ENCODE measurements at places on chromosomes 16 and 17.

DNA sequence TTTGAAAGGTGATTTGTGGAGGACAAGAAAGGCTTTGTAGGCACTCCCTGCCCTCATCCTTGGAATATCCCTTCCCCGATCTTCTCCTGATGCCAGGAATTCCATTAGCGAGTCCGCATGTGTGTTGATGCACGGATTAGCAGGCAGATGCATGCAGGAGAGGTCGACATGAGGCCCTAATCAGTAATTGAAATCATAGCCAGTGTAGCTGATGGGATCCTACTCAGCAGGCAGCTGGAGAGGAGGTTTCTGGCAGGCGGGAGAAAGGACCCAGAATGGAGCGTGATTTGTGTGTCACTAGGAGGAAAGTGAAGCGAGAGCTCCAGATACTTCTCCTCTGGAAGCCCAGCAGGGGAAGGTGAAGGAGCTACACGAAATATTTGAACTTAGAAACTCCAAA, 196.3 kb upstream of the CDH11 start:
- no peak for DNase-seq

GRCh38 chr16:71628810-71629209, 2.8 kb downstream of the MARVELD3 start:
- no peak for DNase-seq

DNA sequence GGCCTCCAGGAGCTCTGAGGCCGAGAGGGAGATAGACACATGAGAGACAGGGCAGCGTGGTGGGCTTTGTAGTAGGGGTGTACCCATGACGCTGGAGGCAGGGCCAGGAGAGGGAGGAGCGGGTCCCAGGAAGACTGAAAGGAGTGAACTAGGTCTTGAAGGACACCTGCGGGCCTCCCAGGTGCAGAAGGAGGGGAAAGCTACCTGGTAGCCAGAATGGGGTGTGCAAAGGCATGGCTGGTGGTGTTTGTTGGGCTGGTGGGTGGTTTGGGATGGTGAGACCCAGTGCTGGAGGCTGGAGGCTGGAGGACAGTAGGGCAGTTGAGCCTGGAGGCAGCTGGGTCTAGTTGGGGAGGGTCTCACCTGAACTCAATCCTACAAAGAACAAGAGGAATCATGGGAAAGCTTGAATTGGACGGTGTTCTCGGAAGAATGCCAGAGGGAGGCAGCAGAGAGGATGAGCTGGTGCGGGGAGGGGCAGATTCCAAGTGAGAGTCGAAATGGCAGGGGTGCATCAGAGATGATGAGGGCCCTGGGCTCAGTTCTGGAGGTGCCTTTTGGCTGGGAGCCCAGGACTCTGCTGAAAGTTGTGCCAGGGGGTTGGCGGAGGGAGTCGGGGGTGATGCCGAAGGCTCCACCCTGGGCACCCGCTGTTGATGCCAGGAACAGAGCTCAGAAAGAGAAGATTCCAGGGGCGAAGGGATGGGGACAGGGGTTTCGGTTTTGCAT, 21.2 kb downstream of the C1QTNF1 start:
- DNase-seq = no peak

DNA sequence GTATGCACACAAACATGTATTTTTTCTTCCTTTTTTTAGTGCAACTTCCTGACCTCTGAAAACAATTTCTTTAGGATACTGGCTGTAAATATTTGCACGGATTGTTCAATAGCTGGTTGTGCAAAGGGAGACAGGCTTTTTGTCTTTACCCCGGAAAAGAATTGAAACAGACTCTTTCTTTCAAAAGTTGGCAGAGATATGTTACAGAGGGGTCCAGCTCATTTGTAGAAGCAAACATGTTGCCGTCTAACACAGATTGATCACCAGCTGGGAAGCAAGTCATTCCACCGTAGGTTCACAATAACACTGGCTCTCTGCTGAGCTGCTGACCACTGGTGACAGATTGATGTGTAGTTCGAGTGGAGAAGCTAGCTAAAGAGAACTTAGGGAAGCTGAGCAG, 130.9 kb downstream of the STX8 start:
- no peak for DNase-seq

DNA sequence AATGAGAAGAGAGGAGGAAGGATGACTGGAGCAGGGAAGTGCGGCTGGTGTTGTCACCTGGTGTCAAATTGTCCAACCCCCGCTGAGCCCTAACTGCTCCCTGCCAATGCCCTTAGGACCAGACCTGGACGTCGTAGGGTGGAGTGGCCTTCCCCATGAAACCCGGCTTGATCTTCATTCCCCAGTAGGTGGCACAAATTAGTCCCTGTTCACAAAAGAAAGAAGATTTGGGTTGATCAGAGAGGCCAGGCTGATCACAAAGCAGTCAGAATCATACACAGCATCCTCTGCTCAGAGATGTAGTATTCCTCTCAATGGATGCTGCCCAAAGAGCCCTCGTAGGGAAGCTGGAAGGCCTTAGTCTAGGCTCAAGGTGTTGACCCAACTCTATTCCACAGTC, 60.2 kb downstream of the ACSM1 start:
- DNase-seq = no peak

DNA sequence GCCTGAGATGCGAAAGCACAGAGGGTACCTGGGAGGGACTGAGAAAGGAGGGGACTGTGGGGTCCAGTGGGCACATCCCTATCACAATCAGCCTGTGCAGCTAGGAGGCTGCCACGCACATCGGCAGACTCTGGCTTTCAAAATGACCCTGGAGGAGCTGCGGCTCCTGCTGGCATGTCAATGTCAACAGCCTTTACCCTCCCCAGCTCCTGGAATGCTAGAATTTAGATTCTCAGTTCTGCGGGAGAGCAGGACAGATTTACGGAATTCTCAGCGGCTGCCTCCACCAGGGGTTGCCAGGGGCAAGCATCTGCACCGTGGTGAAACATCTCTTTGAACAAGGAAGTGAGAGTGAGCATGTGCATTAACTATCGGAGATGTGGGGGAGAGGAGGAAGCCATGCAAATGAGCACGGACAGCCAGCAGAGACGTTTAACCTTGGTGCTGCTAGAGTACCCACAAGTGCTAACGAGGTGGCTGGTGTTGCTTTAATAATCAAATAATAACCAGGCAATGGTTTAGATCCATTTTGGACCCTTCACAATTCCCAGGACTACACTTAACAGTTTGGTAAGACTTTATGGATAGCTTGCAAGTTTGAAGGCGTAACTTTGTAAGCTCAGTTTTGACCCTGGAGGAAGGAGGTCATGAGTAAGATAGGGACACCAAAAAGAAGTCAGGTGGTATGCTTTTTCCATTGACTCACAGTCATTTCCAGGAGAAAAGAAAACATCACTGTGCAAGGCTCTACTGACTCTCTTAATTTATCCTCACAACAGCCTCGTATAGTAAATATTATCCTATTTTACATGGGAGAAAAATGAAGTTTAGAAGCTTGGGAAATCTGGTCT, 54.1 kb downstream of the XYLT1 start:
- DNase-seq = peak; percentile 41

DNA sequence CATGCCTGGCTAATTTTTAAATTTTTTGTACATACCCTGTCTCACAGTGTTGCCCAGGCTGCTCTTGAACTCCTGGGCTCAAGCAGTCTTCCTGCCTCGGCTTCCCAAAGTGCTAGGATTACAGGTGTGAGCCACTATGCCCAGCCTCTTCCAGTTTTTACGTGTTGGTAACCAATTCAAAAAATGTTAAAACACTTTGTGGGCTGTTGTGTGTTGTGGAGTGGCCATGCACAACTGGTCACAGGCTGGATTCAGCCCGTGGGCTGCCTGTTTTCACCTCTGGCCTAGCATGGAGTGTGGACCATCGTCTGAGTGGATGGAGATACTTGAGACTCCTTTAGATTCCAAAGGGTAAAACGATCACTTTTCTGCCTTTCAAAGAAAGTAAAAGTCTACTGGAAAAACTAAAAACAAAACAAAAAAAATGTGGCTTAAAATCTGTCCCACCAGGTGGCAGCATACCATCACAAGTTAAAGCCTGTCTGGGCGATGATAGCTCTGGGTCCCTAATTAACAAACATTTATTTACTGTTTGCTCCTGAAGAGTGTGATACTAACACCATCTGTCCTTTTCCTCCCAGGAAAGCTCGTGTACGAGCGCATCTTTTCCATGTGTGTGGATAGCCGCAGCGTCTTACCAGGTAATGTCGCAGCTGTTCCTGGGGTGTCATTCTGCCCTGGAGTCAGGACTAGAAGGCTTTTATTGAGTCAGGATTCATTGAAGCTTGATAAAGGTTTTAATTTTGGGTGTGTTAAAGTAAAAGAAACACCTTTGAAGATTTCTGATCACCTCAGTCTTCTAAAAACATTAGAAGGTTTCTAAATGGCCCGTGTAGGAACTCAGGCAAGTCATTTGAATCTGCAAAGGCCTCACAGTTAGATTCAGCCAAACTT, 45.8 kb downstream of the VPS35L start:
- peak; percentile 14 for DNase-seq

GRCh38 chr16:50684823-50685461, 3.8 kb upstream of the SNX20 start:
- no peak for DNase-seq

DNA sequence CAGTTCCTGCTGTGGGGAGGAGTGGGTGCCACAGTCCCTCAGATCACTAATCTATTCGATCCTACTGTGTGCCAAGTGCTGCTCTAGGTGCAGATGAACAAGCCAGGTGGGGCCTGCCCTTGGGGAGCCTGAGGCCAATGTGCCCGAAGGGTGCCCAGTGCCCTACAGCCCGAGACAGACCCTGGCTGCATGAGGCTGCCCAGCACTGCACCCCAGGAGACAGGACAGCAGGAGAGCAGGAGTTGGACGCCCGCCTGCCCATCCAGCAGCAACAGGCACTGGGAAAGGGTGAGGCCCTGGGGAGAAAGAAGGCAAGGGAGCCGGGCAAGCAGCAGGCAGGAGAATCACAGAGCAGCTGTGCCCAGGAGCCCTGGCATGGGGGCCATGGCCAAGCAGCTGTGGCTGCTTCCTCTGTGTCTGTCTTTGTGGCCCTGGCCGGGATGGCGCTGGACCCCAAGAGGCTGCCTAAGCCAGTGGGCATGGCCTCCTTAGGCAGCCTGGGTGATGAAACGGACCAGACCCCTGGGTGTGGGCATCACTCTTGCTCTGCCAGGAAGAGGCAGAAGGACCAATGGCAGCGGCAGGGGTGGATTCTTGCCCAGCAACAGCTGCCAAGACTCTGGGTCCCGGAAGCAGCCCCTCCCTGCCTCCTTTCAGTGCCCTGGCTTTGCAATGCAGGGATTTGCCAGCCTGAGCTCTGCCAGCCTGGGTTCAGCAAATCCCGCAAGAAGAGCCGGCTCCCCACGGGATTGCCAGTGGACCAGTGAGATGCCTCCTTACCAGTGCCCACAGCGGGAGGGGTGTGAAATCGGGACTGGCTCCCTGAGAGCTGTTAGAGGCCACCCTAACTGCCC, 179.6 kb upstream of the TNRC6C start:
- DNase-seq = no peak

DNA sequence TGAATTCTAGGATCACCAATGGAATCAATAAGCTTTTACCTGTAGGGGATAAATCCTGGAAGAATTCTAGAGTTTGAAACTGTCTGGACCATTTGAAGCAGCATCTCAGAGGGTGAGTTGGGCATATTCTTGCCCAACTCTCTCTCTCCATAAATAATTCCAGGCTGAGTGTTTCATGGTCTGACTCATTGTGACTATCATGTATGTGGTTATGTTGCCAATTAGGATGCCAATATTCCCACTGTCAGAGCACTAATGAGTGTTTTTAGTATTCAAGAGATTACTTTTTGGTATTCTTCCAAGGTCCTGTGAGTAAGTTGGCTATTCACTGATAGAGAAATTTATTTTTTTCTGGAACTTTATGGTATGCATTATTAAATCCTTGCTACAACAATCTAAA, 456.9 kb downstream of the TOX3 start:
- DNase-seq = no peak

DNA sequence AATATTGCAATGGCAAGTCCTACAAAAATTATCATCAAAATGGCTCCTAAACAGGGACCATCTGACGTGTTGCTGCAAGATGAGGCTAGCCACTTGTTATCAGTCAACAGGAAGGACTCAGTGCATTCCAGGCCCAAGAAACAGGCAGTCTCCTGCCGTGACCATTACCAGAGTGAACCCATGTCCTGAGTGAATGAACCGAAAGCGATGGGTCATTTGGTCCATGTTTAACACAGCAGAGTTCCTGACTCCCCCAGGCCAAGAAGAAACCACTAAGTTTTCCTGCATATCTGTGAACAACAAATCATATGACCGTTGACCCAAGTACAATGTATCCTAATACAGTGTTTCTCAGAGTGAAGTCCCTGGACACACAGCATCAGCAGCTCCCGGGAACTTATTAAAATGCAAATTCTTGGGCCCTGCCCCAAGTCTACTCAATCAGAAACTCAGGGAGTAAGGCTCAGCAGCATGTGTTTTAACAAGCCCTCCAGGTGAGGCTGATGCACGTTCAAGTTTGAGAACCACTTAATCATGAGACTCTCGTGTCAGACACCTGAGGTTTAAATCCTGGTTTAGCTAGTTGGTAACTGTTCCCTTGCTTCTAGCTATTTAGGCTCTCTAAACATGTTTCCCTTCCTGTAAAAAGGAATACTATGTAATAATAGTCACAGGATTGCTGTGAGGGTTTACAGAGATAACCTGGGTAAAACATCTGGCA, 429.4 kb upstream of the MAF start:
- DNase-seq = no peak

GRCh38 chr16:89704281-89704680, 2.8 kb upstream of the SPATA2L start:
- DNase-seq = no peak

DNA sequence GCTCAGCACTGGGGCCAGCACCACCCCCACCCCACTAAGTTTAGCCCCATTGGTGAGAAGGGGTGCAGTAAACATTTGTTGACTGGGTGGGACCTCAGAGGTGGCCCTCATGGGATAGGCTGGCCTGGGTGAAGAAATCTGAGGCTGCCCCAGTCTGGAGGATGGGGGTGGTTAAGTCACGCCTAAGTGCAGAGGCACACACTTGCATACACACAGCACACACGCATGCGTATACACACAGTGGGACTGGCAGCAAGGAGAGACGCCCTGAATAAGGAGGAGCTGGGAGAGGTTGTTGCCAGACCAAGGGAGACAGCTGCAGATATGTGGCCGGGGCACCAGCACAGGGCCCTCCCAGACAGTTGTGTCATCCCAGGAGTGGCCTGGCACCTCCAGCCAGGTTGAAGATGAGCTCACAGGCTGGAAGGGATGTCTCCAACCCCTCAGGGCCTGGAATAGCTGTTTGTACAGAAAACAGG, 3.0 kb upstream of the BCAR1 start:
- DNase-seq = no peak

GRCh38 chr16:62068747-62069146, 32.5 kb upstream of the CDH8 start:
- no peak for DNase-seq

- DNase-seq = no peak
Observed at GRCh38 chr16:49913720-49914119, 57.8 kb upstream of the ZNF423 start.

Measured in activated CD4-positive, alpha-beta T cell treated with anti-CD3 and anti-CD28 coated beads for 24 hours (primary cell).